ENCODE measurements at places on chromosomes 16 and 17.

- no peak for DNase-seq
These were observed 18.5 kb downstream of the SEC14L5 start for GRCh38 chr16:4976611-4977145.

- DNase-seq: no peak
These were observed 422.2 kb downstream of the CA10 start for GRCh38 chr17:51736356-51736755.

- DNase-seq: peak; percentile 39
These were observed 167.1 kb downstream of the HAPSTR1 start for GRCh38 chr16:9258423-9259051.

- no peak for DNase-seq
These were observed 531.4 kb downstream of the MAF start for GRCh38 chr16:79069121-79069520.

DNA sequence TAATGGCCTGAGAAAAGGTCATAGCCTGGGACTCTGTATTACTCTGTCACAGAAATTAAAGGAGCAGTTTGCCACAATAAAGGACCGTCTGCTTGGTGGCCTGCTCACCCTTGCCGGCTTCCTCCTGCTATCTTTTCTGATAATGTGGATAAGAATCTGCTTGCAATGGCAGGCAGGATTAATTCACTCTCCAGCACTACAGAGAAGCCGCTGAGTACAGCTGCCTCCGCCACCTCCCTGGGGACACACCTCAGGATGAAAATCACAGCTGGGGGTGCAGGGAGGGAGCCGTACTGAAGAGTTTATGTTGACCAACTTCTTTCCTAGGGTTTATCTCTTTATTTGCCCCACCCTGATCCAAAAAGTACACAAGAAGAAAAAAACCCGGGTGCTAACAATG, 245.9 kb upstream of the RPL38 start:
- no peak for DNase-seq

- DNase-seq: no peak
These were observed 69.9 kb downstream of the GSG1L start for GRCh38 chr16:27993587-27993986.

DNA sequence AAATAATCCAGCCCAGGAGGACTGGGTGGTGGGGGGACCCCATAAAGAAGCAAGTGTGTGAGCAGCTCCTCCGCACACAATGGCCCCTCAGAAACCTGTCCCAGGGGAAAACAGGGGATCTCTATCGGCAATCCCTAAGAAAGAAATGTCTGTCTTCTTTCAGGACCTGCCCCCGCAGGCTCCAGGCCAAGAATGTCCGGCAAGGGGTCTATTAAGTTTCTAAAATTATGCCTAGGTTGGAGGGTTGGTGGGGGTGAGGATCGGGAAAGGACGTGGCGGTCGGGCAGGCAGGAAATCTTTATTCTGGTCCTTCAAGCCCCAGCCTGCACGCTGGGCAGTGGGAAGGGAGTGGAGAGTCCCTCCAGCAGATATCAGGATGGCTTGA, 23.4 kb upstream of the LITAF start:
- DNase-seq: no peak

GRCh38 chr16:14329727-14330350, 258.7 kb downstream of the MRTFB start:
- no peak for DNase-seq

- no peak for DNase-seq
These were observed 9.3 kb downstream of the PGAP3 start for GRCh38 chr17:39678340-39679116.

DNA sequence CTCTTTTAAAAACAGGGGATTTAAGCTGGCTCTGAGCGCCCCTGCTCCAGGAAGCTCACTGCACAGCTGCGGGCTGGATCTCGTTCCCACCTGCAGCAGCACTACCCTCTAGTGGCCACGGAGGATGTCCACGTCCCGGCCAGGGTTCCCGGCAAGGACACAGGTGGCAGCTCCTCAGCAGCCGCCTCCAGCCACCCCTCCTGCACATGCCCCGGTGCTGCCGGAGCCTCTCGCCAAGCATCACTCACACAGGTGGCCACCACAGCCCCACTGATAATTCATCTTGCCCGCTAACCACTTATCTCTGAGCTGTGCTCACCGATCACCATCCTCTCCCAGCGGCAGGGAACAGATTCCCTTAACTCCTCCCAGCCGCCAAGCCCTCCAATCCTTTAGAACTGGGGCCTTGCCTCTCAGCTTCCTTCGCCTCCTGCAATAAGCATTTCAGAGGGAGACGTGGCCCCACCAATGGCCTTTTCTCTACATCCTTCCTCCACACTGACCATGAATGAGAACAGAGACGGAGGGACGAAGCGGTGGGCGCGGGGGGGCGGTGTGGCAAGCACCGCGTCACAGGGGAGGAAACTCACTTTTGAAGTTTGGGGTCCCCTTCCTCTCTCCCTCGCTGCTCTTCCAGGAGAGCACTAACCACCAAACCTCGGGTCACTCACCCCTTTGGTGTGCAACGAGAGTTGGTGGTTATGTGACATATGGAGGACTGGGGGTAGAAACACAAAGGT, 222.1 kb downstream of the RBFOX3 start:
- peak; percentile 85 for DNase-seq

- peak; percentile 80 for DNase-seq
These were observed 5.9 kb downstream of the BAIAP2 start for GRCh38 chr17:81040791-81041337.

DNA sequence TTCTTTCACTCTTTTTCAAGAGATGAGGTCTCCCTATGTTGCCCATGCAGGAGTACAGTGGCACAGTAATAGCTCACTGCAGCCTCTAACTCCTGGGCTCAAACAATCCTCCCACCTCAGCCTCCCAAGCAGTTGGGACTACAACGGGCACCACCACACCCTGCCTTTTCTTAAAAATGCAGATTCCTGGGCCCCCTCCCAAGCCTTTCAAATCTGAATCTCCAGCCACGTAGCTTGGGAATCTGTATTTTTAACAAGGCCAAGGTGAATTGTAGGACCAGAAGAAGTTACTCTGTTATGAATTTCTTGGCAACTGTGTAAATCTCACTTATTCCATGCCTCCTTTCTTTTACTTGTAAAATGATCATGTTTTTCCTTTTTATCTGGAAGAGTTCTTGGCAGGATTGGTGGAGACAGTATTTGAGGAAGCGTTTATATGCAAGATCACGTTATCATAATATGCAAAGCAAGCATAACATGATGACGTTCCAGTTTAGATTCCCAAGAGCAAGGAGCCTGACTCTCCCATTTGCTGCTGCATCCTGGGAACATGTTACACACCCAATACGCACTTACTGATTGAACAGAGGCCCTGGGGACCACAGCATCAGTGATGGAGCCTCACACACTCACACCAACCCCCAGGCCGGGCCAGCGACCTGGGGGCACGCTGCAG, 44.5 kb downstream of the LITAF start:
- DNase-seq: no peak

GRCh38 chr16:20053336-20053735, 20.4 kb downstream of the GPR139 start:
- DNase-seq: no peak

DNA sequence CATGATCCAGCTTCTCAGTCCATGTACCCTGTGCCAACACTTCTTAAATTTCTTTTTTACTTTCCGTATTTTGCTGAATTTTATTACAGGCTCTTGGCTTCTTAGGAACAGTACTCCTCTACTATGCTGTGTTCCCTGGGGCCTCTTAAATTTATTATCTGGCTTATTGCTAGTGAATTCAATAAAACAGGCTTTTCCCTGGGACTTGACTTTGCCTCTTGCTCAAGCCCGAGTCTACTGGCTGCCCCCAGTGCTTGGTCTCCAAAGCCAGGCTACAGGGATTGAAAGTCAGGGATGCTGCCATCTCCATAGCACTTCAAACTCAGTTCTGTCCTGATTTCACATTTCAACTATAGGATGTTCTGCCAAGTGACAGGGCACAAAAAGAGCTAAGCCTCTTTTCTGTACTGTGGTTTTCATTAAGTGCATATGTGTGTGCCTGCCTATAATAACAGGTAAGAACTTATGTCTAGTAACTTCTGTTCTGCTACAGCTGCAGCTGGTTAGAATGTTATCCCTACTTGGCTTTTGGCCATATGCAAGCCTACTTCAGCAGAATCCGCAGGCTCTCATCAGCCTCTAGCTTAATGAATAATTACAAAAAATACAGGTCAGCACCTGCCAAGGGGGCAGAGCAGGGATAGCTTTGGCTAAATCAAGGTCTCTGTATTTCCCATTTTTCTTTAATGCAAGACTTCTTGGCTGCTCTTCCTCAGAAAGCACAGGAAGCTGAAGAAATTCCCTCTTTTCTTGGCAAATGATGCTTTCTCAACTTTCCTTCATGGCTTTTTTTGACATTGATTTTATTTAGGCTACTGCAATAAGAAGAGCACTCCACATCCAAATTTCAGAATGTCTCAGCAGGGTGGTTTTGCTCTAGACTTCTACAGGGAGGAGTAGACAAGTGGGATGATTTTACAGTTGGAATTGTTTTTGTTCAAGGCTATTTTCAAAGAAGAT, 8.2 kb downstream of the FAM20A start:
- DNase-seq: no peak

DNA sequence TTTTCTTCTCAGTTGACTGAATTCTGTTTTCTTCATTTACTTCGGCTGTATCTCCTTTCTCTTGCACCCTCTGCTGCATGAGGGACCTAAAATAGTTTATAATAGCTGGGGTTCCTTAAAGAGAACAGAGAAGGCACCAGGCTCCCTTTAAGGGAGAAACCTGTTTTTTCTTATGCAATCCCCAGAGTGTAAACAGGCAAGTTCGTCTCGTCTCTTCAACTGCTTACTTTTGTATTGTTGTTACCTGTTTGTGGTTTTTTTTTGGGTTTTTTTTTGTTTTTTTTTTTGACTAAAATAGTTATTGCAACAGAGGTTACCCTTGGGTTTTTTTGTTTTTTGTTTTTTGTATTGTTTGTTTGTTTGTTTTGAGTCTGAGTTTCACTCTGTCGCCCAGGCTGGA, 3.7 kb upstream of the LDHD start:
- no peak for DNase-seq

GRCh38 chr17:33377837-33378595, 84.9 kb upstream of the ASIC2 start:
- DNase-seq: no peak

- no peak for DNase-seq
These were observed 66.8 kb downstream of the XYLT1 start for GRCh38 chr16:17403859-17404545.

GRCh38 chr17:62735044-62735651, 73.0 kb downstream of the MARCHF10 start:
- no peak for DNase-seq

DNA sequence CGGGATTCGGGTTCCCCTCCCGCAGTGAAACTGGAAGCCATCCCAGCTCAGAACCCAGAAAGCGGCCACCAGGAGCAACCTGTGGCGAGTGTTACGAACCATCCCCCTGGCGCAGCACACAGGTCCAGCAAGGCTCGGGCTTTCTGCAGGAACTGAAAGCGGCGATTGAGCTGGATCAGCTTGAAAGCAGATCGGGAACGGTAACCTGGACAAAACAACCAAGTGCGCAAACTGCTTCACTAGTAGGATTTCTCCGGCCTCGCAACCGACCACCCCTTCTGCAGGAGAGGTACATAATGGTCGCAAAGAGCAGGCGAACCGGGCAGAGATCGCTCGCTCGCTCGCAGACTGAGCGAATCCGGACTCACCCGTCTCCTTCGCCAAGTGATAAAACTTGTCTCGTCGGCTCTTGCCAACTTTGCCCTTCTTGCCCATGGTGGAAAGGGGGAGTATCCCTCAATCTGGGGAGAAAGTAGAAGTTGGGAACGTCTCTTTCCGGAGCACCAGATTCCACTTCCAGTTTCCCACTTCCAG, 696 bp upstream of the PSMC5 start:
- DNase-seq: no peak

- DNase-seq: no peak
These were observed 9.7 kb upstream of the SLC35B1 start for GRCh38 chr17:49717371-49717861.

GRCh38 chr16:8182761-8183160, 407.6 kb downstream of the TMEM114 start:
- DNase-seq: no peak

- peak; percentile 88 for DNase-seq
These were observed 12.1 kb downstream of the HSD3B7 start for GRCh38 chr16:30996985-30997724.
